Activated naive CD4-positive, alpha-beta T cell treated with anti-CD3 and anti-CD28 coated beads for 36 hours (primary cell): ENCODE measurements at places on chromosomes 1 and 21.

- DNase-seq: no peak
Observed at GRCh38 chr1:46401964-46402626, 8.0 kb downstream of the FAAH start.

DNA sequence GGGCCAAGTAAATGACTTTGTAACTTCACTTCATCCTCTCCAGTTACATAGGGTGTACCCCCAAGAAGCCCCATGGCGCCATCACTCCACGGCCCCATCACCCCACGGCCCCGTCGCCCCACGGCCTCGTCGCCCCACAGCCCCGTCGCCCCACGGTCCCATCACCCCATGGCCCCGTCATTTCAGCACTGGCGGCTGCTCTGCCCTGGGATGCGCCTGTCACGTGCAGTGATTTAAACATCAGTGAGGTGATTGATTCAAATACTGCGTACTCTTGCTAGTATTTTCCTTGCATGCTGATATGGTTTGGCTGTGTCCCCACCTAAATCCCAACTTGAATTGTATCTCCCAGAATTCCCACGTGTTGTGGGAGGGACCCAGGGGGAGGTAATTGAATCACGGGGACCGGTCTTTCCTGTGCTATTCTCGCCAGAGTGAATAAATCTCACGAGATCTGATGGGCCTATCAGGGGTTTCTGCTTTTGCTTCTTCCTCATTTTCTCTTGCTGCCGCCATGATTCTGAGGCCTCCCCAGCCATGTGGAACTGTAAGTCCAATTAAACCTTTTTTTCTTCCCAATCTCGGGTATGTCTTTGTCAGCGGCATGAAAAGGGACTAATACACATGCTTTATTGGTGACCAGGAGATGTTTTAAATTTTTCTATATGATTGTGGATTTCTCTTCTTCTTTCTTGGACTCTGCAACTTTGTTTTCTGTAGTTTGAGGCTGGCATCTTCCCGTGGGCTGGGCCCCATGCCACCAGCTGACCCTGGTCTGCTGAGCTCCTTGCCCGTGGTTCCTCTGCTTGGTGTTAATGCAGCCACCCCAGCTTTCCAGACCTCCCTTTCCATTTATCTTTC lies 50.1 kb upstream of the PCBP3 start:
- no peak for DNase-seq

- DNase-seq: no peak
Observed at GRCh38 chr1:116329524-116330341, 43.3 kb upstream of the ATP1A1 start.

GRCh38 chr1:16292739-16293138 lies 55.8 kb upstream of the CPLANE2 start:
- DNase-seq: no peak

GRCh38 chr1:184745929-184746638 lies 8.6 kb downstream of the EDEM3 start:
- no peak for DNase-seq

- no peak for DNase-seq
Observed at GRCh38 chr1:82284213-82284612, 483.5 kb downstream of the ADGRL2 start.

DNA sequence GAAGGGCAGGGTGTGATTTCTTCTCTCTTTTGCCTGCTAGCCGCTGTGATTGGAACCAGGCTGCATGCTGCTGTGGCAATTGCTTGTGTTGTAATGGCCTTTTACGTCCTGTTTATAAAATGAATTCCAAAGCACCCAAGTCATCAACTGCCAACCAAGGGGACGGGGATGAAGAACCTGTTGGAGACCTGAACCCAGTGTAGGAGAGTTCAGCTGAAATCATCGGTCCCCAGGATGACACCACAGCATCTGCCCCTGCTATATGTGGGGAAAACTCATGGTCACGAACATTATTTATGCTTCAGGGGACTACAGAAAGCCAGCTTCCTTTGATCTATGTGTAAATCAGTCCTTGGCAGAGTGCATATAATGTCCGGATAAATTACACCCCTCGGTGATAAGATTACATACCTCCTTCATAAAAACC lies 3.8 kb downstream of the TMEM167B start:
- no peak for DNase-seq

GRCh38 chr1:7199077-7199779 lies 414.0 kb downstream of the CAMTA1 start:
- no peak for DNase-seq

- DNase-seq: no peak
Observed at GRCh38 chr1:20075345-20075744, 5.4 kb downstream of the PLA2G5 start.

DNA sequence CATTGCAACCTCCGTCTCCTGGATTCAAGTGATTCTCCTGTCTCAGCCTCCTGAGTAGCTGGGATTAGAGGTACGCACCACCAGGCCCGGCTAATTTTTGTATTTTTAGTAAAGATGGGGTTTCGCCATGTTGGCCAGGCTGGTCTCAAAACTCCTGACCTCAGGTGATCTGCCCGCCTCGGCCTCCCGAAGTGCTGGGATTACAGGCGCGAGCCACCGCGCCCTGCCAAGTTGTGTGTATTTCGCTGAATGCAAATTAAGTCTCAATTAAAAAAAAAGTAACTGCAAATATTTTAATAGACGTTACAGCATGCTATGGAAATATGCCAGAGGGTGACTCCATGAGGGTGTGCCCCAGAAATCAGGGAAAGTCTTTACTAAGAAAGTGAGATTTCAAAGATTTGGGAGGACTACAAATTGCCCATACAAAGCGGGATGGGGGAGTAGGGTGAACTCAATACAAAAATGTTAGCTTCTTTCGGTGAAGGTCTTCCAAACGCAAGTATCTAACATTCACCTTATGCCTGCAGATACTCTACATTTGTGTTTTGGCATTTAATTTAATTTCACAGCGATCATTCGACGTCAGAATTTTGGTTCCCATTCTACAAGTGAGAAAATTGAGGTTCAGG lies 85.6 kb downstream of the NKAIN1 start:
- no peak for DNase-seq

GRCh38 chr1:185916861-185917260 lies 182.7 kb downstream of the HMCN1 start:
- DNase-seq: no peak

DNA sequence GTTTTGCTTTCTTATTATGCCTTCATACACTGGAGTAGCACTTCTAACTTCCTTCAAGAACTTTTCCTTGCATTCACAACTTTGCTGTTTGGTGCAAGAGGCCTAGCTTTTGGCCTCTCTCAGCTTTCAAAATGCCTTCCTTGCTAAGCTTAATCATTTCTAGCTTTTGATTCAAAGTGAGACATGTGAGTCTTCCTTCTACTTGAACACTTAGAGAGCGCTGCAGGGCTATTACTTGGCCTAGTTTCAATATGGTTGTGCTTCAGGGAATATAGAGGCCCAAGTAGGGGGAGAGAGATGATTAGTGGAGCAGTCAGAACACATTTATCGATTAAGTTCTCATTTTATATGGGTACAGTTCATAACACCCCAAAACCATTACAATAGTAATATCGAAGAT lies 12.4 kb downstream of the ANGEL2 start:
- peak; percentile 49 for DNase-seq

GRCh38 chr1:45673956-45674355 lies 12.4 kb downstream of the GPBP1L1 start:
- no peak for DNase-seq

DNA sequence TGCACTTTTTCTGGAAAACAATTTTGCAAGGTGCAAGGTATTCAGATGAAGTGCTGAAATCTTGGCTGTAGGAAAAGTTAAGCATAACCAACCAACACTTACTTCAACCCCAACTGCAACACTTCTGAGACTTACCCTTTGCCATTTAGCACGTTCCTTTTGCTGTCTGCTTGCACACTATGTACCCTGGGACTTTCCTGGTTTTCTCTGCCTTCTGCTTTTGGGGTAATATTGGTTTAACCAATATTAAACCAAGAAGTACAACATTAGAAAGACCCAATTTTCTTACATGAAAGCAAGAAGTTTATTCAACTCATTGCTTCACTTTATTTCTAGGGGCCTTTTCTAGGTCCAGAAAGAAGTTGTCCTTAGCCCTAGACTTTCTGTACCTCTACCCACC lies 193.0 kb downstream of the HLX start:
- no peak for DNase-seq

DNA sequence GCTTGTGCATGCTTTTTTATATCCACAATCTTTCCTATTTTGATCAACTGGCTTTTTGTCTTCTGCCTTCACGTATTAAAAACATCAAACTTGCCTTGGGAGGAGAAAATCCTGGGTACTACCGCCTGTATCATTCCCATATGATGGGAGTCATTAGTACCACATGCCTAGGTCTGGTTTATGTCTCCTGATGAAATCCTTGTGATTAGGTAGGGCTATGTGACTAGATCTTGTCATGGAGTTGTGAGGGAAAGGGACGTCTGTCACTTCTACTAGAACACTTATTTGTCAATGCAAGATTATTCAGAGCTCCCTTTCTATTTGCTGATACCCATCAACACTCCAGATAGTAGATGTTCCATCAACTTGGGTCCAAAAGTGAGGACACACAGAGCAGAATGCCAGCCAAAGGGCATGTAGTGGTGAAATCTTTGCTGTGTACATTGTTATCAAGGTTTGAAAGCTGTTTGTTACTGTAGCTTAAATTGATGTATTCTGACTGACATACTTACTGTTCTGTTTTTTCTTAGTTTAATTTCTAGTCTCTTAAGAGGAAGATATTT lies 621.8 kb upstream of the NR5A2 start:
- no peak for DNase-seq
